ENCODE measurements at places on chromosomes 7 and 10.

- DNase-seq, result no peak
These were observed 9.4 kb downstream of the AS3MT start for GRCh38 chr10:102878629-102879028.

DNA sequence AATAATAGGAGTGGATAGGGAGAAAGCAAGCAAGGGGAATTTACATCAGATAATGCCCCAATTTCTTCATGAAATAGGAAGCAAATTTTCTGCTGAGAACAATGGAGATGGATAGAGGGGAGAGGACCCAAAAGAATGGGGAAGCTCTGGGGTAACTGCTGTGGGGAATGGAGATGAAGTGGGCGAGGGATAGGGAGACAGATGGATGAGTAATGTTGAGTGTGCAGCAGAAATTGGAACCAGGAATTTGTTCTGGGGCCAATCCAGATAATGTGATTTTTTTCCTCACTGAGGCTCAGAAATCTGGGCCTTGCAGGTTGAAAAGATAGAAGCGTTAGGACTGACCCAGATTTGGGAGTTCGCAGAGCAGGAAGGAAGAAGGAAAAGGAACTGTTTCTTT lies 24.5 kb upstream of the MRC1 start:
- DNase-seq, result no peak

GRCh38 chr10:16809074-16809718 lies 8.0 kb downstream of the RSU1 start:
- DNase-seq, result peak; percentile 63

DNA sequence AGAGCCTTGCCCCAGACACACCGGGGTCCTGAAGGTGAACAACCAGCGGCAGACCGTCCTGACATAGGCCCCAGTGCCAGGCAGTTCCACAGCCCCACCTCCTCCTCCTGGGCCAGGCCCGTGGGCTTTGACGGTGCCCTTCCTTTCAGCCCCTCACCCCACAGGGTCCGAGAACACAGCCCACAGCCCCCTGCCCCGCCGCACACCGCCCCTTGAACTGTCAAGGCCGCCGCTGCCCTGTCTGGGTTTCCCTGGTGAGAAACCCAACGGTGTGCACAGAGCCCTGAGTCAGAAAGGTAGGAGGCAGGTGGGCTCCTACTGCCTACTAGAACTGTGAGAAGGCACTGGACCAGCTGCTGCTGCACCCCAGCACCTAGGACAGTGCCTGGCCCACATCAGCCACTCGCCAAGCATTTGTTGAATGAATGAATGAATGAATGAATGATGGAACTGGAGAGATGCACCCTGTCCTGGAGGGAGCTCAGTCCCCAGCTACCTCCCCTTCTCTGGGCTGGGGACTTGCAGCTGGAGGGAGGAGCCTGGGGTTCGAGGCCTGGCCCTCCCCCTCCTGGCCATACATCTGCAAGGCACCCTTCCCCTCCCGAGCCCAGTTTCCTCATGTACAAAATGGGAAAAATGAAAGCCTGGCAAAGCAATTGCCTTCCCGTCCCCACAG lies 117.9 kb downstream of the SLIT1 start:
- no peak for DNase-seq

GRCh38 chr10:77500754-77501151 lies 136.9 kb downstream of the KCNMA1 start:
- DNase-seq, result no peak

GRCh38 chr7:135195968-135196629 lies 15.2 kb downstream of the WDR91 start:
- no peak for DNase-seq

GRCh38 chr10:12748186-12748585 lies 253.3 kb downstream of the CCDC3 start:
- DNase-seq, result no peak

DNA sequence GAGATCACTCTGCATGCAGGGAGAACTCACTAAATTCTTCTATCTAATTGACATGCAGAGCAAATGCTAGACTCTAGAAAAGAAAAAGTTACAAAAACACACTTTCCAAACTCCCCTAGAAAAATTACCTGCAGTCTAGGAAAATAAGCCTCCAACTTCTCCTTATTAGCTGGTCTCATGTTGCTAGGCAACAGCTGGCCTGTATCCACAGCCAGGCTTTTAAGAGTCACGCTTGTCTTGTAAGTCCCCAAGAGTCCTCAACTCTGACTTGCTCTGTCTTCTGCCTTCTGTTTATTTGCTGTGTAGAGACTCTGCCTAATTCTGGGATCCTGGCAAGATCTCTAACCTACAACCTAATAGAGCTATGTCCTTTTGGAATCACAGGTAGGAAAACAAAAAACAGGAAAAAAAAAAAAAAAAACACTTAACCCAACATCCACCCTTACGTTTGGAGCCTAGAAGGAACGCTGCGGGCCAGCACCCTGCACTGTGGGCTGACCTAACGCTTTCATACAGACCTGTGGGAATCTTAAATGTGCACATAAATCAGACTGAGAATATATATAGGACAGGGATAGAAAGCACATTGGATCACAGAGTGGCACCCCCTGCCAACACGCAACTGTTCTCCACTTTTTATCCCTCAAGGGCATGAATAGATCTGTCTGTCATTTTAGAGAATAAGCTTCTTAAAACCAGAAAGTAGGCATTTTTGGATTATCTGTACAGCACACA lies 117.0 kb upstream of the PTPRZ1 start:
- peak; percentile 44 for DNase-seq

DNA sequence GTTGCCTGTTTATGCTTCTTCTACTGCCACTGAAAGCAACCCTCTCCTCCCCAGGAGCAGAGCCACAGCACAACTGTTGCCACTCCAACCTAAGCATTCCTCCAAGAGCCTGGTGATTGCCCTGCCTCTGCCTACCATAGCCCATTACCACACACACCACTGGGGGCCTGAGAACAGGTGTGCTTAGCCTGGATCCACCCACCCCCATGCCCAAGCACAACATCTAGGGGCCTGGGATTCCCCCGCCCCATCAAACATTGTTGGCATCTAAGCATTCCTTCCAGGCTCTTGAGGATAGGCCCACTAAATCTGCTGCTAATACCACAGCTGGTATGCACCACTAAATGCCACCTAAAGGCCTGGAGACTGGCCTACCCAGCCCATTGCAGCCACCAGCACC lies 43.3 kb upstream of the ASAH2 start:
- DNase-seq, result no peak

DNA sequence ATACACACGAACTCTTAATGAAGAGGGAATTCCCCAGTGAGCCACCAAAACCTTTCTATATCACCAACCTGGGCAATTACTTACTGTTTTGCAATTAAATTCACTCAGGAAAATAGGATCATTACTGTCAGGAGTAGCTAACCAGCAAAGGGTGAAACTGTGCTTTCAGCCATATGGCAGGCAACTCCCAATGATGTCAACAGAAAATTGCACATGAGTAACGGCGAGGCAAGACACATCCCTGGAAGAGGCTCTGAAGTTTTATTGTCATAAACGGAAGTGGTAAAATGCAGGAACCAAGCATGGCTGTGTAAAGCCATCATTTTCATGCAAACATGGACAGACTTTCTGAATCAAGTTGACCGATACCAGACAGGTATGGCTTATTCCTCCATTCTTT lies 548.9 kb upstream of the AUTS2 start:
- no peak for DNase-seq

GRCh38 chr7:144528536-144529045 lies 125.1 kb upstream of the NOBOX start:
- no peak for DNase-seq

DNA sequence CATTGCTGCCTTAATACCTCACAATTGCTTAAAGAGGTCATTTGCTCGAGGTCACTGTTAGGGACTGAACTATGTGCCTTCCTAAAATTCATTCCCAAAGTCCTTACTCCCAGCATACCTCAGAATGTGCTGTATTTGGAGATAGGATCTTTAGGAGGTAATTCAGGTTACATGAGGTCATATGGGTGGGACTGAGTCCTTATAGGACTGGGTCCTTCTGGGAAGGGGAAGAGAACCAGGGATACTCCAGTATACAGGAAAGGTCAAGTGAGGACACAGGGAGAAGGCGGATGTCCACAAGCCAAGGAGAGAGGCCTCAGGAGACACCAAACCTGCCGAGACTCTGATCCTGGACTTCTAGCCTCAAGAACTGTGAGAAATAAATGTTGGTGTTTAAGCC lies 253.3 kb downstream of the PRPF18 start:
- DNase-seq, result no peak

DNA sequence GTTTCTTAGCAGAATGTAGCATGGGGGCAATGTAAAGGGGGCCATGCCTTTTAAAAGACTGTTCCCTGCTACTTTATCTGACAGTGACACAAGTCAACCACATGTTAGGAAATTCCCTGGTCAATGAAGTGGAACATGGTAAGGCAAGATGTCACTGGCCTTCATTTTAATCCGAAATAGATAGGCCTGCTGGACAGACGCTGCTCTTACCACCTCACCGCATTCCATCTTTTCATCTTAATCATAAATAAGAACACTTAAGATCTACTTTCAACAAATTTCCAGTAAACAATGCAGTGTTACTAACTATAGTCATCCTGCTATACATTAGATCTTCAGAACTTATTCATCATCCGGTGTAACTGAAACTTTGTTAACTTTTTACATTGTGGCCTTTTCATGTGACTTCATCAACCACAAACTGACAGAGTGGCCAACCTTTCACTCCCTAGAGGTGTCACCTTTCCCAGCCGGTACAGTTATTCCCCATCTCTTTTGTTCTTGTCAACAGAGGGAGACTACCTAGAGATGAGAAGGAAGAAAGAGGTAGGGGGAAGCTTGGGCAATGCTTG lies 15.6 kb downstream of the ASB4 start:
- DNase-seq, result no peak

GRCh38 chr10:43570971-43571370 lies 3.4 kb downstream of the ZNF239 start:
- DNase-seq, result no peak

DNA sequence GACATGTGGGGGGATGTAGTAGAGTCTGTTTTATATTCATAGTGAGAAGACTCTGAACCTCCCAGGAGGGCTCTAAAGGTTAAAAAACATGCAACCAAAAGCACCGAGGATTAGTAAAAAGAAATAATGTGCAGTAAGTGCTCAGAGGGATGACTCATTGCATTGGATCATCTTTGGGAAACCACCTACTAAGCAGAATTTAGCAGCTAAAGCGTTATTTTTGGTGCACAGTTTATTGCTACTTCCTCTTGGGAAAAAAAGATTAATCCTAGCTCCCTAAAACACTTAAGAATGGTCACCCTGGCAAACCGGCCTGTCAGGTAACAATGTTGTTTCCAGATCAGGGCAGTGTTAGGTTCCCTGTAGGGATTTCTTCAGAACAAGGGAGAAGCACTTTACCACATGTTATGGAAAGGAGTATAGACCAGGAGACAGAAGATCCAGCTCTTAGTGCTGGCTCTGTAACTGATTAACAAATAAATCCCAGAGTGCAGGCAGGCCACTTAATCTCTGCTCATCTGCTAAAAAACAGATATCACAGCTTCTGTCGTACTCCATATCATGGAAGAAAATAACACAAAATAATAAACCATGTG lies 44.8 kb upstream of the FAM133B start:
- DNase-seq, result no peak

DNA sequence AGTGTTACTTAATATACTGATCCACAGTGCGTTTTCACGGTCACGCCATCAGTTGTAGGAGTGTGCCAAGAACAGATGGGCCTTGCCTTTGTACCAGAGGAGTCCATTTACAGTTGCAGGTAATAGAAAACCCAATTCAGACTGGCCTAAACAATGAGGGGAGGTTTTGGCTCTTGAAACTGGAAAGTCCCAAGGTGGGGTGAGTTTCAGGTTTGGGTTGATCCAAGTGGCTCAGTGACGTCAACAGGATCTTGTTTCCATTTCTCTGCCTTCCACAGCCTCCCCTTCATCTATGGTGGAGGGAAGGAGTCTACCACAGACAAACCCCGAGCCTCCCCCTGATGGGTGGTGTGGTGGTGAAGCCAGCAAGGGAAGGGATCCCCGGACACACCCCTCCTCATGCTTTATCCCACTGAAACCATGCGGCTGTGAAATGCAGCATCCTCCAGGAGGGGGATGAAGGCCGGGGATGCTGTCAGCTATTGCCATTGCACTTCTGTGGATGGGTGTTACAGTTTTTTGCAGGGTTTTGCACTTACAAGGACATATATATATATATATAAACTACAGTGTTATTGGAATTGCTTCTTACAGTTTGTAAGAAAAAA lies 14.8 kb upstream of the SH2D4B start:
- DNase-seq, result no peak

- no peak for DNase-seq
These were observed 8.8 kb upstream of the LIMK1 start for GRCh38 chr7:74074770-74075169.

DNA sequence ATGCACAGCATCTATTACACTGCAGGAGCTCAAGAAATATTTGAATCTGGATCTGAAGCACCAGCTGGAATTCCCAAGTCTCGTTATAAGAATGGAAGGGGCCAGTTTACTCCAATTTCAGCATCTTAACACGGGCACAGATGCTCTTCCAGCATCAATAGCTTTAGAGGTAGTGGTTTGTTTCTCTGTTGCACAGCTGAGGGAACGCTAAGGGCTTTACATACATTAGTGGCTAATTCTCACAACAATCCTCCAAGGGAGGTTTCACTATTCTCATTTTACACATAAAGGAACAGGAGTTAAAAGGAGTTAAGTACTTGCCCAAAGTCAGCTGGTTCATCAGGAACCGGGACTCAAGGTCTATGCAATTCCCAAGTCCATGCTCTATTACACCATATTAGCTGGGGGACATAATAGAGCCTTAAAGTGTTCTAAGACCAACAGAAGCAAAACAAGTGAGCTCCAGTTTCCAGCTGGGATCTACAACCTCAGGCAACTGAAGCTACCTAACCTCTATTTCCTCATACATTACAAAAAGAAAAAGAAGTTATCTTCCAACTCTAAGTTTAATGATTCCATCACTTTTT lies 9.9 kb downstream of the XPNPEP1 start:
- DNase-seq, result peak; percentile 10

DNA sequence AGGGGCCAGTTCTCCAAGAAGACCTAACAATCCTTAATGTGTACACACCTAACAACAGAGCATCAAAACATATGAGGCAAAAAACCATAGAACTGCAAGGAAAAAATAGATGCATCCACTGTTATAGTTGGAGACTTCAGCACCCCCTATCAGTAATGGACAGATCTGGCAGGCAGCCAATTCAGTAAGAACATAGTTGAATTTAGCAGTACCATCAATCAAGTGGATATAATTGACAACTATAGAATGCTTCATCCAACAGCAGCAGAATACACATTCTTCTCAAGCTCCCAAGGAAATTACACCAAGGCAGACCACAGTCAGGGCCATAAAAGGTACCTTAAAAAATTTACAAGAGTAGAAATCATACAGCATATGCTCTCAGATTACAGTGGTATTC lies 42.2 kb downstream of the POLL start:
- no peak for DNase-seq
